ENCODE measurements at places on chromosomes 2 and 18.

DNA sequence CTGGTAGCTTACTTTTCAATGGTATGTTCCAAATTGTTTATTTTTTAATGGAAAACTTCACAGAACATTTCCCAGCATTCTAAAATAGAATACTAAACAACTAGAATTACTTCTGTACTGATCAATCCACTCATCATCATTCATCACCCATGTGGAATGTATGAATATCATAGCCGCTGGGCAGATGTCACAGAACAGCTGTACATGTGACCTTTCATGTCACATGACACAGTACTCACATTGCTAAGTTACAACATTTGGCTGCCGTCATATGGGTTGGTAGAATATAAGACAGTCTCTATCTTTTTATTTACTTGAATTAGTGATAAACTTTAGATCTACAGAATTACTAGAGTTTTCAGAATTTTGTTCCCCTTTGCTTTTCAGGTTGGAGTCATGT, 387.6 kb downstream of the ZEB2 start:
- no peak for DNase-seq

- DNase-seq, result no peak
Observed at GRCh38 chr2:146950361-146950760, 894.5 kb upstream of the ACVR2A start.

- peak; percentile 70 for DNase-seq
Observed at GRCh38 chr18:9353596-9353995, 19.0 kb downstream of the TWSG1 start.

DNA sequence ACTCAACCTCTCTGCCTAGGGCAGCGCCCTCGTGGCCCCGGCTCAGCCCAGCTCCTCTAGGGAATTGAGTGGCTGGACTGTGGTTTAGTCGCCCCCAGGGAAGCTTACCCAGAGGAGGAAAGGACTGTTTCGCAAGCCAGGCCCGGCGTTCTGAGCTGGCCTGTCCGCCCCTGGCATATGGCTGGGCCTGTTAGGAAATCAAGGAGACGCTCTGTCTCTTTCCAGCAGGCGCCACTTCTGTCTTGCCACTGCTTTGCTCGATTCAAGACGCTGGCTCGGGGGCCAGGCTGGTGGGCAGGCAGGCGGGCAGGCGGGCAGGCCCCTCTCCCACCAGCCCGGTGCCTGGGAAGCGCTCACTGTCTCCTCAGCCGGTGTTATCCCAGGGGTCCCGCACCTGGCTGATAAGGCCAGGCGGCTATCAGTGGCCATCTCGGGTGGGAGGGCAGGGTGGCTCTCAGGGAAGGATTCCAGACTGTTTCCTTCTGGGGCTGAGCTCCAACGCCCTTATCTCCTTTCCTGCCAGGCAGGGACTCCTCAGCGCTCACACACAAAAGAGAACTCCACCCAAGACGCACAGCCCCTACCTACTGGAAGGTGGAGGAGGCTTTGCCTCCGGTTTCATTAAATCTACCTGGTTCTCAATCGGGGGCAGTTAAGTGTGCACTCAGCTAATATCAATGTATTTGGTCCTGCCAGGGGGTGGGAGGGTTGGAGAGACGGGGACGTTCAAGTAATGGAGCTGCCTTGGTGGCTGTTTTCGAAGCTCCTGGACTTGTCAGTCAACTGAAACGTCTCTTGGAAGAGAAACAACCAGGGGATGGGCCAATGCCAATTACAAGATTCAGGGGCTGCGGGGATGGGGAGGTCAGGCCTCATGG, 109.1 kb downstream of the SMAD7 start:
- no peak for DNase-seq

GRCh38 chr2:112839407-112840067, 3.0 kb upstream of the IL1B start:
- peak; percentile 89 for DNase-seq

GRCh38 chr2:28956415-28956826, 24.7 kb upstream of the TOGARAM2 start:
- DNase-seq, result no peak

DNA sequence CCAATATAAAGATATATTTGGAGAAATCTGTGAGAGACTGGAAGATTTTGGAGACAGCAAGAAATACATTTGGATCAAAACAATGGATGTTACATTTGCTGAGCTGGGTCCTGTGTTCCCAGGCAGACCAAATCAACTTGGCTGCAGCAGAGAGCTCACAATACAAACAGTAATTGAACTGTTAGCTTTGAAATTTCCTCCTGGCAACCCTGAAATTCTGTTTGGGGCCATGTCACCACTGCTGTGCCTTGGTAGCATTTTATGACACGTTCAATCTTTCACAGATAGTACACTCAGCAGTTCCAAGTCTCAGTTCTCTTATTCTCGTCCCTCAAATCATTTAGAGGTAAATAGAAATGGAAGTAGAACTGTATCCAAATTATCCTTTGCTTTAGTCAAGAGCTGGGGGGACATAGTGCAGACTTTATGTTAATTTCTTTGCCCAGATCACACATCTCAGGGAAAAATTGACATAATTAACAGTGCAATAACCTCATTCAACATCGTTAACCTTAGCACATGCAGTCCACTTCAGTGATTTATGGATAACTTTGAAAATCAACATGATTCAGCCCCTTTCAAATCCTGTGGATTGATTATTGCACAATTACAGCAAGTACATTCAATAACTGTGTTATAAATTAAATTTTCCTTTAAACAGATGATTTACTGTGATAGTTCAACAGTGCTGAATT, 277.4 kb upstream of the MC4R start:
- no peak for DNase-seq

DNA sequence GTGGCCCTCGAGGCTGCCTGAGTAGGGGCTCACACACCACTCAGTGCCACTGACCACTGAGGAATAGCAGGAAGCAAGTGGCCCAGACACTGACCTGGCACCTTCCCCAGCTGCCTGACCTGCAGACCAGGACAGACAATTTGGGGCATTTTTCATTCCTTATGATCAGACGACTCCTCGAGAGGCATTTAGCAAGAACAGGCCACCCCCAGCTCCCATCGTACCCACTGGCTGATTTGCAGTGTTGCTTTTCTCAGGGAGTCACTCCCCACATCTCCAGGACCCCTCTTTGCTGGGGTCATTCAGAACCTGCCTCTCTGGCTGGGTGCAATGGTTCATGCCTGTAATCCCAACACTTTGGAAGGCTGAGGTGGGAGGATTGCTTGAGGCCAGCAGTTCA, 185.7 kb downstream of the HAUS1 start:
- DNase-seq, result no peak

Data from SIG-M5 (cell line).